ENCODE measurements at places on chromosomes 5 and 9. TPM values are rescaled to one million over a fixed set of nuclear protein-coding genes. Genes with fewer than 3 reads are reported as not detected.

The INSL6 gene
- total RNA-seq, result not detected

The GABRG2 gene
- not detected for total RNA-seq

GRCh38 chr9:101307524-101308213, 77.1 kb downstream of the BAAT start:
- DNase-seq, result no peak

- no peak for DNase-seq
These were observed 69.4 kb upstream of the CD180 start for GRCh38 chr5:67265951-67266350.

DNA sequence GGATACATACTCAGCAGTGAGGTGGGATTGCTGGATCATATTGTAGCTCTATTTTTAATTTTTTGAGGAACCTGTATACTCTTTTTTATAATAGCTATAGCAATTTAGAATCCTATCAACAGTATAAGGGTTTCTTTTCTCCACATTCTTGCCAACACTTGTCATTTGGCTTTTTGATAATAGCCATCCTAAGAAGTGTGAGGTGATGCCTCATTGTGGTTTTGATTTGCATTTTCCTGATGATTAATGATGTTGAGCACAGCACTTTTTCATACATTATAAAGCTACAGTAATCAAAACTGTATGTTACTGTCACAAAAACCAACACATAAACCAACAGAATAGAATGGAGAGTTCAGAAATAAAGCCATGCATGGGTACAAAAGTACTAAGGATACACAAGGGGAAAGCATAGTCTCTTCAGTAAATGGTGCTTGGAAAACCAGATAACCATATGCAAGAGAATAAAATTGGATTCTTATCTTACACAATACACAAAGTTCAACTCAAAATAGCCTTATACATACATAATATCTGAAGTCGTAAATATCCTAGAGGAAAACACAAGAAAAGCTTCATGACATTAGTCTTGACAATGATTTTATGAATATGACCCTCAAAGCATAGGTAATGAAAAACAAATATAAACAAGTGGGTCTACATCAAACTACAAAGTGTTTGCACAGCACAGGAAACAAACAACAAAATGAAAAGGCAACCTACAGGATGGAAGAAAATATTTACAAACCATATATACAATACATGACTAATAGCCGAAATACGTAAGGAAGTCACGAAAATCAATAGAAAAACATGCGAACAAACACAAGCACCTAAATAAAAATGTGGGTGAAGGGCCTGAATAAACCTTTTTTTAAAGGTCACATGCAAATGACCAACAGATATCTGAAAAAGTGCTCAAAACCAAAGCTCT, 287.8 kb upstream of the DAB2 start:
- no peak for DNase-seq

DNA sequence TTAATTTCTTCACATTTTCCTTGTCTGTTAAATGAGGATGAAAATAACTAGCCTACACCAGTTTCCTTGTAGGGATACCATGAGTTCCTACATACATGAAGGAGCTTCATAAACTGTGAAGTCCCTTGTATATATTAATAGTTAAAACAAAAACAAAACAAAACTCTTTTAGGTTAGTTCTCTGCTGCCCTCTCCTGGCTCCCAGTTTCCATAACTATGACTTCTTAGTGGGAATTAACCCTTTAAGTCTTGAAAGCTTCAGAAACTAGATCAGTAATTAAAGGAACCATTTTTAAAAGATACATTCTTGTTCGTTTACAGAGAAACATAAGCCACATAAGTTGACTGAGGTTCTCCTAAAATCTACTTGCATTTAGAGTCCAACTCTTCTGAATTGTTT, 500.0 kb upstream of the C9orf72 start:
- no peak for DNase-seq

The DEPDC1B gene
- total RNA-seq, result 0.57 TPM

GRCh38 chr5:4050203-4050602, 454.6 kb downstream of the IRX1 start:
- no peak for DNase-seq

- no peak for DNase-seq
These were observed 180.9 kb downstream of the MAPKAP1 start for GRCh38 chr9:125525921-125526631.

The SEMA5A gene
- 57.0 TPM for total RNA-seq

The CD274 gene
- 5.4 TPM for total RNA-seq

GRCh38 chr9:19485193-19485592, 76.4 kb downstream of the ACER2 start:
- DNase-seq, result no peak

The MAP3K1 gene
- total RNA-seq, result 26.7 TPM

DNA sequence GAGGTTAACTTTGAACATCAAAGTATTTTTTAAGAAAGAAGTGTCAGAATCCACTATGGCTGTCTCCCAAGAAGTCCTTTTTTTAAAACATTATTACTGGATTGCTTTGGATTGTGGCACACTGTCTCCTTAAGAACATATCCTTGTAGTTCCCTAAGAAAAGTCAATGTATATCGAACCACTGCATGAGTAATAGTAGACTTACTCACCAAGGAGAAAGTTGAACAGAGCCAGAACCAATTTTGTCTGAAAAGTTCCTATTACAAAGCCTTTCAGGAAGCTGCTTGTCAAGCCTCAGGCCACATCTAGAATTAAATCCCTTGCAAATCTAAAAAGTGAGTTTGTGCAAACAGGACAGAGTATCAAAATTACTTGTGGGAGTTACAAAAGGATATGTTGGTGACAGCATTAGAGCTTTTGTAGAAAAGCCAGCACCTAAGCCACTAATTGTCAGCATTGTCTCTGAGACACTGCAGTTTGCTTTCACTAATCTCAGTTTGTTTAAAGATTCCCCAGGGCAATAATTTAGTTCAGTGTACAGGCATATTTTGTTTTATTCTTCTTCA, 195.4 kb downstream of the MPDZ start:
- DNase-seq, result no peak

The SHC3 gene
- total RNA-seq, result 4.7 TPM

- no peak for DNase-seq
These were observed 100.4 kb upstream of the SLC44A1 start for GRCh38 chr9:105144076-105144475.

- DNase-seq, result no peak
These were observed 146.9 kb downstream of the GOLPH3 start for GRCh38 chr5:32027093-32027716.

The MOB3B gene
- 9.4 TPM for total RNA-seq

- peak; percentile 51 for DNase-seq
These were observed 27.9 kb upstream of the GOLM1 start for GRCh38 chr9:86126998-86127972.

DNA sequence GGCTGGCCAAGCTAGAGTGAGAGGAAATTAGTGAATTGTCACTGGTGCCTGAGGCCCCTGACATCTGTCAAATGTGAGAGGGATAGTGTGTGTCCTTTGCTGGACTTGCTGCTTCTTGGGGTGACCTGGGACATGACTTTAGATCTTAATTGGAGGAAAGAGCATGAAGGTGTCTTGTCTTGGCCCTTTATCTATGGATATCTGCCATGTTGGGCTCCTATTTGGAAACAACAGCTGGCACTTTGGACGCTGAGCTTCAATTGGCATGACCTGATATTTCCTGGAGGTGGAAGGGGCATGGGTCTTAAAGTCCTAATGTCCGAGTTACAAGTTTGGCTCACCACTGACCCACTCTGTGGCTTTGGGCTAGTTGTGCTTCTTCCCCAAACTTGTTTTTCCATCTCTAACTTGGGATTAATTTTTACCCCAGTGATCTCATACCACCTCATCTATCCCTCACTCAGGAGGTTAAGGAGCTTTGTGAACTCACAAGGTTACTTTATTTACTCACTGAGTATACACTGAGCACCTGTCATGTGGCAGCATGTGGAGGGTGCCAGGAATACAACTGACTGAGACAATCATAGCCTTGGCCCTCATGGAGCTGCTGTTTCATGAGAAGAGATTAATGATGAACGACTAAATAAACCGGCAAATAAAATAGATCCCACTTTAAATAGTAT, 30.1 kb upstream of the CXCL14 start:
- no peak for DNase-seq

The TMEM252 gene
- not detected for total RNA-seq

DNA sequence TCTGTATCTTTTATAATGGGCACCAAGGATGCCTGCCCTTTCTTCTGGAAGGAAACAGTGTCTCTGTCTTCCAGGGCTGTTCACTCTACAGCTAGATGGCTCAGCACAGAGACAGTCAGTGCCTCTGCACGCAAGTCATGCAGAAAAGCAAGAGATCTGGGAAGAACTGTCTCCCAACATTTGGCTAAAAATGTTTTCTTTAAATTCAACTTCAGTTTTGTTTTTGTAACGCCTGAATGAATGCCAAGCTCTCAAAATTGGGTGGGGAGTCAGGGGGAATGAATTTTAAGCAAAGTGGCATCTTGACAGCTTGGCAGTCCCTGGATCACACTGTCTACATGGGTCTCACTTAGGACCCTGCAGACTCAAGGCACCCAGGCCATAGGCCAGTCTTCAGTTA, 12.6 kb downstream of the OLFML2A start:
- DNase-seq, result no peak
